ENCODE measurements at places on chromosomes 1 and 21.

- DNase-seq = no peak
Measured at GRCh38 chr1:169576241-169576934, 9.9 kb downstream of the F5 start.

- DNase-seq = no peak
Measured at GRCh38 chr1:230415405-230416132, 10.6 kb downstream of the PGBD5 start.

DNA sequence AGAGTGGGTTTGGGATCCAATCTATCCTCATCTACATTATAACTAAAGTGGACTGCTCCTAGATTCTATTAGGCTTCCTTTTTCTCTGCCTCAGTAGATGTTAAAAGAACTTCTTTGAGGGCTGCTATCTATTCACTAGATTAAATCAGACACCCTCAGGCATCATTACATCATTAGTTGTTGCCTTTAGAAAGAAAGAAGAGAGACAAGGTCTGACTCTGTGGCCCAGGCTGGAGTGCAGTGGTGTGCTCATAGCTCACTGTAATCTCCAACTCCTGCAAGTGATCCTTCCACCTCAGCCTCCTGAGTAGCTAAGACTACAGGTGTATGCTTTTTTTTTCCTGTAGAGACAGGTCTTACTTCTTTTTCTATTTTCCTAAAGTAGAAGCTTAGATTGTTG, 71.1 kb upstream of the EXO1 start:
- DNase-seq = no peak

DNA sequence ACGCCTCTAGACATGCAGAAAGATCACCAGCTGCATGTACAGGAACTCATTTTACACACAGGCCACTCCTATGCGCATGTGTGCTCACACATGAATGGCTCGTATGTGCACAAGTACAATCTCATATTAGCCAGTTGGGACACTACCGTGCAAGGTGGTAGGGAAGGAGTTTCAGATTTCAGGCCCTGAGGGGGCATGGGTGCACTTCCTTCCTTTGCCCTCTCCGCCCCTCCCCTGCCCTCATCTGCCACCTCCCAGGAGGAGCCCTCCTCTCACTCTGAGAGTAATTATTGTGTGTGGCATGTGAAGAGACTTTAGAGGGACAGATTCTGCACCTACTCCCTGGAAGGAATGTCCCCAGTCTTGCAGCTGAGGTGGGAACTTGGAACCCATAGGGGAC, 14.8 kb downstream of the EDN2 start:
- no peak for DNase-seq

GRCh38 chr21:43190951-43191350, 22.1 kb downstream of the CRYAA start:
- no peak for DNase-seq
